LHCN-M2 (cell line): ENCODE measurements at places on chromosomes 11 and 22. TPM values are rescaled to one million over a fixed set of nuclear protein-coding genes. Genes with fewer than 3 reads are reported as not detected.

- peak; percentile 73 for DNase-seq
These were observed 6.3 kb downstream of the KCNJ1 start for GRCh38 chr11:128860571-128861361.

- DNase-seq = no peak
These were observed 30.4 kb downstream of the OPCML start for GRCh38 chr11:133501643-133502539.

DNA sequence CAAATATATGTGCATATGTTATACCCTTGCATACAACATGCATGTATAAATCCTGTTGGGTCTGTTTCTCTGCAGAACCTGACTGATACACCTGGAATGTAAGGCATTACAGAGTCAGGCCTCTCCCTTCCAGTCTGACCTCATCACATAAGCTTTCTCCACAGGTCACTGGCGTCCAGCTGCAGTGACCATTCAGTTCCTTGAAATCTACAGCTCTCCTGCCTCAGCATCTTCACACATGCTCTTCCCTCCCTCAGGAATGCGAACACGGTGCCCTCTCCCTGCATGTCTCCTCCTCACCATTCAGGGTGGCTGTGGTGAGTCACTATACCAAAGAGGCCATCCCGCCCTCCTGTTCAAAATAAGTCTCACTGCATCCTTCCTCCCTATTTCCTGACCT is 657.8 kb upstream of the B3GAT1 start:
- DNase-seq = no peak

- no peak for DNase-seq
These were observed 82.6 kb downstream of the UBASH3B start for GRCh38 chr11:122737951-122738693.

DNA sequence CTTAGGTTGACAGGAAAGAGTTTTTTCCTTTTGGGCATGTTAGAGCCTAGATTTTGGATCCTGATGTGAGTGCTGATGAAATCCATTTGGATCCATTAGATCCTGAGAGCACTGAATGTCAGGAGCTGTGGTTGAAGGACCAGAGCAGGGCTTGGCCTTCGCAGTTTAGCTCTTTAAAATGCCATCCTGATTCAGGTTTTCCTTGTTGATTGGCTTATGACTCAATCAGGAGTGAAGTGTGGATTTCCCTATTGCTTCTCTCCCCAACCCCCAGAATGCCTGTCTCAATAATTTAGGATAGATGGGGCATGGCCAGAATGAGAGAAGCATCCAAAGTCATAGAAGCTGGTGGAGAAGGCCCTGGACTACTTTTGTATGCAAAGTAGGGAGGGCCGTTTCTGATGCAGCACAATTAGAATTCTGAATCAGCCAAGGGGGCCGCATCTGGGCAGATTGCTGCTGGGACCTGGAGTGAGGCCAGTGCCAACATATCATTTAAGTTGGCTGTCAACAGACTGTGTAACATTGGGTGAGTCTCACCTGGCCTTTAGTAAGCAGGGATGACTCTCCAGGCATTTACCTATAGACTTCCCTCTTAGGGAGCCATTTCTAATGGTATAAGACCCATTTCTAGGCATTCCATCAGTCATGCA is 80.5 kb downstream of the TEAD1 start:
- no peak for DNase-seq

- no peak for DNase-seq
These were observed 15.7 kb downstream of the STX3 start for GRCh38 chr11:59770869-59771268.

DNA sequence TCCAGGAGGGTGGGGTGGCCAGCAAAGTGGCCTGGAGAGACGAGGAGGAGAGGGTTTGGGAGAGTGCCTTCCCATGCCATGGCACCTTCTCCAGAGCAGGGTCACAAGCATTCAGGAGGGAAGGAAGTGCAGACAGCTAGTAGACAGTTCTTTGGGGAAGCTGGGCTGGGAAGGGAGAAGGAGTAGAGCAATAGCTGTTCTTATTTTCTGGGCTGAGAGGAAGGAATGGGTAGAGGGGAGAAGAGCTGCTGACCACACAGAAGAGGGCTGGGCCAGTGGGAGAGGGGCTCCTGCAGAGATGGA is 14.8 kb upstream of the PICK1 start:
- no peak for DNase-seq

GRCh38 chr11:93034031-93034722 is 64.7 kb downstream of the MTNR1B start:
- peak; percentile 25 for DNase-seq

DNA sequence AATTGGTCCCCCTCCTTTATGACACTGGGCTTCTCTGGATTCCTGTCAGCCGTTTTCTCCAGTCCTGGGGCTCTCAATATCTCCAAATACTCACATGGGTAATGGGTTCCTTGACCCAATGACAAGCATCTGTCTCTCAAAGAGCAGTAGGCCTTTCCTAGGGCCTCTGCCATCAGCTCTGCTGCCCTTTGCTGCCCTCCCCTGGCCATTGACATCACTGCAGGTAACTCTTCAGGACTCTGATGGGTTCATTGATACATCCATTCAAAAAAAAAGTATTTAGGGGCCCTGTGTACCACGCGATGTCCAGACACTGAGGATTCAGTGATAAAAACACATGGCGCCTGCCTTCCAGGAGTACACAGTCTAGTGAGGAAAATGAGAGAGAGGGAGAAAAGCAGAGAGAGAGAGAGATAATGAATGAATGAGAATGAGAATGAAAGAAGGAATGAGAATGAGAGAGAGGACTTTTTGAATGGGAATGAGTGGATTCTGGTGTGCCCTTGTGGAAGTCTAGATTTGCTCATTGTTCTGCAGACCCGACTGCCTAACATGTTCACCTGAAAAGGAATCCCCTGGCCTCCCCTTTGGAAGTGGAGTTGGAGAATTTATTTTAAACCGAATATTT is 42.6 kb upstream of the OLFML1 start:
- DNase-seq = peak; percentile 33

The MRGPRE gene
- not detected in 2 replicates for total RNA-seq

The C1QTNF5 gene
- 9.1 and 9.9 TPM in 2 replicates for total RNA-seq

The RAC2 gene
- total RNA-seq = 0.69 and 1.1 TPM in 2 replicates

The GAB4 gene
- total RNA-seq = not detected in 2 replicates

The PPP1R14B gene
- 696 and 750 TPM in 2 replicates for total RNA-seq

The NCAM1 gene
- 28.1 and 38.7 TPM in 2 replicates for total RNA-seq
